Heart right ventricle (tissue), 16 donors: ENCODE measurements at places on chromosomes 1 and 21. TPM values are rescaled to one million over a fixed set of nuclear protein-coding genes. Genes with fewer than 3 reads are reported as not detected.

- no peak for DNase-seq
Measured at GRCh38 chr1:77406661-77407060, 124.8 kb downstream of the AK5 start.

IGSF3 gene
- 15.1 TPM for total RNA-seq

TAS1R1 gene
- total RNA-seq: not detected

- no peak for DNase-seq
Measured at GRCh38 chr1:3241236-3241550, 172.2 kb downstream of the PRDM16 start.

- DNase-seq: no peak
Measured at GRCh38 chr1:246213502-246213901, 293.6 kb downstream of the SMYD3 start.
